Uterus (tissue), 4 donors: ENCODE measurements at places on chromosomes 13 and 19. TPM values are rescaled to one million over a fixed set of nuclear protein-coding genes. Genes with fewer than 3 reads are reported as not detected.

DNA sequence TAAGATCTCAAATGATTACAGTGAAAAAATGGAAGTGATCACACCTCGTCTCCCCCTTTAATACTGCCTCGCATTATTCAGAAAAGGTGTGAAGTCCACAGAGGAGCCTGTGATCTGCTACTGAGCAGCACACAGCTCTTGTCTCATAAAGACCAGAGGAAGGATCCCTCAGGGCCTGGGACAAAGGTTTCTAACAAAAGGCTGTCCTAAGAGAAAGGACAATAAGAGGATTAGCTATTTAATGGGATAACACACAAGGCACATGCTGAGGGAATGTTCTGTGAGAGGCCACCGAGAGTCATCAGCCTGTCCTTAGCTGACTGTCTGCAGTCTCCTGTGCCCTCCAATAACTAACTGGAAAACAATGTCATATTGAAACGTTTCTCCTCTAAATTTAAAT lies 26.7 kb downstream of the EBPL start:
- no peak for DNase-seq

The MEF2B gene
- 0.55 TPM for total RNA-seq

The PSPN gene
- 2.2 TPM for total RNA-seq

The C1QTNF9B gene
- total RNA-seq = not detected
